B cell (primary cell): ENCODE measurements at places on chromosomes 1 and 21.

- DNase-seq = no peak
Measured at GRCh38 chr1:43533584-43533983, 2.9 kb downstream of the PTPRF start.

DNA sequence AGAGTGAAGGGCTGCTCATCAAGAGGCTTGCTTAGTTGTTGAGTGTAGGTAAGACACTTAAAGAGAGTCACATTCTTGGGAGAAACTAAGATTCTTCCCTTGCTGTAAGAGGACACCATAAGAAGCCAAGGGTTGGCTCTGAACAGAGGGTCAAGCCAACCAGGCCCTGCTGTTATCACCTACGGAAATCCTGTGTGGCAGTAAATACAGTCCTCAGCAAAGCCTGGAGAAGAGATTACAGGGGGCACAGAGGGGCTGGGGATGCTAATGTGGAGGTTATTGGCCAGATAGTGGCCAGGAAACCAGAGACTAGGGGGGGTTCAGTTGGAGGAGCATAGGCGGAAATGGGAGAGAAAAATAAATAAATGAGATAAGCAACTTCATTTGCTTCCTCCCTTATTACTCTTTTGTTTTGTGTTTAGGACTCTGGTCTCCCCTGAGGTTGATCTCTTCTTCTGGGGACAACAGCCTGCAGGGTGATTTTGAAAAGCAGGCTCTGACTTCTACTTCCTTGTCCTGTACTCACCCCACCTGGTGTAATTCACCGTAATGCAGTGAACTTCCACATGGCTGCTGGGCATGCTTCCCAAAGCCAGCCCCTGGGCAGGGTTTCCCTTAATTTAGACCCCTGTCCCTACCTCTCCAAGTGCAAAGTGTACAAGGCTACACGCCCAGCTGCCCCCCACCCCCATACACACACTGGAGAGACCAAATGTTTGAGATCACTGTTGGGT is 40.9 kb downstream of the MTARC1 start:
- no peak for DNase-seq

DNA sequence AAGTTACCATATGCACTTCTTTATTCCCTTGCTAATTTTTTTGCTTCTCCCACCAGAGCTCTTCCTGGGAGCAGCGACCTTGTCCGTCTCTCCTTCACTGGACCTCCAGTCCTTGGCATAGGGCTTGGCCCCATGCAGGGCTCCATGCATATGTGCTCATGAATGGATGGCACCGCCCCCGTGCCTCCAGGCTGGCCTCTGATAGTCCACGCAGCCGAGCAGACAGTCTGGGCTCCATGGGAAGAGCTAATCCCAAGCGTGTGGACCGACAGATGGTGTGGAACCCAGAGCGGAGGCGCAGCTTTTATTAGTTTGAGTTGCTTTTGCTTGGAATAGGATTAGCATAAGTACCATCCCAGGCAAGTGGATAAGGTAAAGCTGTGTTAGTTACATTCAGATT is 41.8 kb downstream of the CDCP2 start:
- DNase-seq = no peak

DNA sequence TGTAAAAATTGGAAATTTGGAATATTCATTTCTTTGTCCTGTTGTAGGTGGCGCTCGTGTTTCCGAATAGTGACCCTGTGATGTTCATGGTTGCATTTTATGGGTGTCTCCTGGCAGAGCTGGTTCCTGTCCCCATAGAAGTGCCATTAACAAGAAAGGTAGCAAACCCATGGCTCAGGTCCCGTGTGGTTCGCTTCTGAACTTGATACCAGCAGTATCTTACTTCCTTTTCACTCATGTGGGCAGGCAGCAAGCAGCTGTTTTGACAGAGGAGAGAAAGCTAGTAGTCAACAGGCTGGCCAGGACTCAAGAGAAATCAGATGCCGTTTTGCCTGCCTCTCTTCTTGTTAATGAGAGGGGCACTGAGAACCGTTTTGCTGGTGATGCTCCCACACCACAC is 72.8 kb downstream of the S100B start:
- DNase-seq = no peak

DNA sequence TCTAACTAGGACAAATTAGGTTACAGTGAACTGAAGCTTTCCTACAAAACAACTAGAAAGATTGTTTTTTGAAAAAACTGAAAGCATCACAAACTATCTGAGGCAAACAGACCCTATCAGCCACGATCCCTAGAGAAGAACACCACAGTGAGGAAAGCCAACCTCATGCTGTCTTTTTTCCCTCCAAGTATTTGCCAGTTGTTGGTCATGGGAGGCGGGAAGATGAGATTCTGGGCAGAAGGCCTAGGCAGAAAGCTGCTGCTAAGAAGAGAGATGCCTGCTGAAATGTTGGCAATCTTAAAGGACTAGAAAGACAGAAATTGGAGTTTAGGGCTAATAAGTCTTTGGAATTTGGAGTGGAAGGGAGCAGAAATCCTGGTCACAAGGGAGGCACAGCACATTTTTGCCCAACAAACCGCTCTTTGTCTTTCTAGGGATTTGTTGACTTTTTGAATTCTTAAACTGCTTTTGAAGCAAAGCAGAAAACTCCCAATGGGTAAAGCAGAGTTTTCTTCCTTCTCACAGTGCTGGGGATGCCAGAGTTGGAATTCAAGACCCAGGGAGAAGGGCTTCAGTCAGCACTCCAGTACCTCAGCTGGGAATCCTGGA is 83.9 kb downstream of the MT1HL1 start:
- no peak for DNase-seq

DNA sequence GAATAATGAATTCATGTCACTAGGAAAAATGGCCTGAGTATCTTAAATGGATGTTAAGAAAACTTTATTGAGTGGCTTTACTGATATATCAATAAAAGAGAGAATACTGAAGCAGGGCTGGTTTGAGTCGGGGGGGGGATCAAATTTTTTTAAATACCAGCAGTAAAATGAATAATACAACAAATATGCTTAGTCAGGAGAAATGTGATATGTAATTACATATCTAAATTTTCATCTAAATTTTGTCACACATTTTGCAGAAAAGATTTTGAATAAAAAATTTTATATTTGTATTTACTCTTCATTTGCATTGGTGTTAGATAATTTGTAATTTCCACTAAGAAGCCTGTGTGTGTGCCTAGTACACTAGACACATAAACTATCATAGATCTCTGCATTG is 2300.2 kb downstream of the MRPL39 start:
- DNase-seq = no peak

DNA sequence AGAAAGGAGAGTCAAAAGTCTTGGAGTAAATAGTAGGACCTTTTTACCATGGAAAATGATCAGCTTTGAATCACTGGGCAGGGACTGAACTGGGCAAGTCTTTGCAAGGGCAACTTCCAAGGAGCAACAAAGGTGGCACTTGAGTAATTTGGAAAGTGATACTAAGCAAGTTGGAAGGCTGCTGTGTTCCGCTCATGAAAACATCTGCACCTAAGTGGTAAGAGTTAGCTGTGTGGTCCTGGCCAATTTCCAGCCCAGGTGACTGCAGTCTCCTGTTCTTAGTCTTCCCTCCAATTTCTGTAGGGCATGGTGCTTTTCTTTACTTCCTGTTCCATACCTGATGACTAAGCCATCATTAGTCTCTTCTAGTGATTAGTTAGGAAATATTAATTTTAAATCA is 35.5 kb upstream of the PRDM2 start:
- DNase-seq = peak; percentile 16

DNA sequence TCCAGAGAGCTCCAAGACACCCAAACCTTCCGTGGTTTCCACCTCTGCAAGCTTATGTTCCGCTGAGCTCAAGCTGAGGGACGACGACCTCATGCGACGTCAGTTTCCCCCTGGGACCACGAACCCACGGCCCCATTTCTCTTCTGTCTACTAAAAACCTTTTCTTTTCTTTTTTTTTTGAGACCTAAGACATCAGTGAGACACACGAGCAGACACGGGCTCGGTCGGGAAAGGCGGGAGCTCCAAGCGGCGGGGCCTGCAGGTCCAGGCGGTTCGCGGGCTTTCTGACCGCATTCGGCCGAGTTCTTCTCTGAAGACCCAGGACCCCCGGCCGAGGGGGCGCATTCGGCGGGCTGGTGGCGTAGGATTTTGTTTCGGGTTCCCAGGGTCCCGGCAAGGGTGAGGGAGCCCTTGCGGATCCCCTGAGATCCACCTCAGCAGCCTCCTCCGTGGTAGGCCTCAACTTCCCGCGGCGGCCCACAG is 402 bp downstream of the C21orf58 start:
- DNase-seq = no peak

- DNase-seq = no peak
Measured at GRCh38 chr1:90339811-90340210, 344.9 kb downstream of the ZNF326 start.

- no peak for DNase-seq
Measured at GRCh38 chr1:113654883-113655282, 104.4 kb downstream of the PHTF1 start.

GRCh38 chr1:154931940-154932487 is 4.5 kb downstream of the PMVK start:
- DNase-seq = no peak

GRCh38 chr1:84436876-84437655 is 38.8 kb downstream of the DNASE2B start:
- DNase-seq = peak; percentile 69

GRCh38 chr21:23613014-23613413 is 1994.3 kb downstream of the MRPL39 start:
- no peak for DNase-seq

DNA sequence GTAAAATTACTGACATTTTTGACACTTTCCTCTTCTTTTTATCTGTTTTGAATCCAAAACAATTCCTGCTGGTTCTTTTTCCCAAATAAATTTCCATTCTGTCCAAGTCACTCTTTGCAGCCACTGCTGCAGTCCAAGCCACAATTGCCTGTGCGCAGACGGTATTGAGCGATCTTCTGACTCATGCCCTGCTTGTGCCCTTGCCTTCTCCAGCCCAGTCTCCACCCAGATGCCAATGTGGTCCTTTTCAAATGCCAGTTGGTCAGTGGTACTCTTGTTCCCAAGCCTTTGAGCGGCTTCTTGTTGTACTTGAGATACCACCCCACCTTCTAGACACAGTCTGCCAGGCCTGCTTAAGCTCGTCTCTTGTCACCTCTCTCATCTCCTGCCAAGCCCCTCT is 78.9 kb downstream of the CAMTA1 start:
- no peak for DNase-seq

GRCh38 chr21:42448686-42449085 is 45.0 kb downstream of the UBASH3A start:
- DNase-seq = no peak

- peak; percentile 92 for DNase-seq
Measured at GRCh38 chr1:207336559-207337467, 15.3 kb downstream of the CD55 start.

GRCh38 chr1:106254748-106255147 is 801.7 kb upstream of the PRMT6 start:
- DNase-seq = no peak

- DNase-seq = no peak
Measured at GRCh38 chr1:234253732-234254131, 119.5 kb upstream of the COA6 start.

DNA sequence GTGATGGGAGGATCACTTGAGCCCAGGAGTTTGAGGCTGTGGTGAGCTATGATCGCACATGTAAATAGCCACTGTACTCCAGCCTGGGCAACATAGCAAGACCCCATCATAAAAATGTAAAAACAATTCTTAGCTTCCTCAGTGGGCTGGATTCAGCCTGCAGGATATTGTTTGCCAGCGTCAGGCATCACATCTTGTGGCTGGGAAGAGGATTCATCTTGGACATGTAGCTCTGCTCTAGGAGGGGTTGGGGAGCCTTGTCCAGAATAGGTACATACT is 19.3 kb upstream of the ST3GAL3 start:
- DNase-seq = no peak

- DNase-seq = no peak
Measured at GRCh38 chr1:28045777-28046176, 42.6 kb downstream of the EYA3 start.

- DNase-seq = peak; percentile 20
Measured at GRCh38 chr1:231931846-231932454, 305.4 kb downstream of the DISC1 start.

- no peak for DNase-seq
Measured at GRCh38 chr1:236465231-236465958, 58.4 kb upstream of the LGALS8 start.

DNA sequence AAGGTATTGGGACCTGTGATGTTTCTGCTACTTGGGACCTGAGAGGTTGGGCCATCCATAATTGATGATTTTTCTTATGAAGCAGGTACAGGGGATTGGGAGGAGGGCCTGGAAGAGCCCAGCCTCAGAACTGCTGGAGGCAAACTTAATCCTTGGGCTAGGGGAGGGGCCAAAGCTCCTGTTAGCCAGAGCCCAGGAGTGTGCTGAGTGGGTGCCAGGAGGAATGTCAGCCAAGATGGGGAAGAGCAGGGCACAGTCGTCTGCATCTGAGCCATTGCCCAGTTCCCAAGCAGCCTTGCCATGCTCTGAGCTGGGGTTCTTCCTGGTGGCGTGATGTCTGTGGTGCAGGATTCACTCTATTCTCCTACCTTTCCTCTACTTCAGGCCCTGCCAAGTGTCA is 5.8 kb downstream of the MAPKAPK2 start:
- DNase-seq = no peak

GRCh38 chr1:153422450-153423068 is 6.2 kb downstream of the S100A7A start:
- DNase-seq = peak; percentile 64

DNA sequence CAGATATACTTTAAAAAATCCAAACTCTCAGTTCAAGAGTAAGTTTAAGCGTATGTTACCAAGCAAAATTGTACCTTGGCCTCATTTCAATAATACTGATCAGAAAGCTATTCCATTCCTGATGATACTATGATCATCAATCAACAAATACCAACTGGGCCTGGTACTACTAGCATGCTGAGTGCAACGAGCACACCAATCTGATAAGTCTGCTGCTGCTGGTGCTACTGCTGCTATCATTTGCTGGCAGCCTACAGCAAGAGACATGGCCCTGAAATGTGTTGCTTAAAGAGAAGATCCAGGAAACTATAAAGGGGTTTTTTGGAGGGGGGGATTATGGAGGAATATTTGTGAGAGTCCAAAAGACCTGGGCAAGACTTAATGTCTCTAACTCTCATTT is 39.7 kb downstream of the NME7 start:
- no peak for DNase-seq

DNA sequence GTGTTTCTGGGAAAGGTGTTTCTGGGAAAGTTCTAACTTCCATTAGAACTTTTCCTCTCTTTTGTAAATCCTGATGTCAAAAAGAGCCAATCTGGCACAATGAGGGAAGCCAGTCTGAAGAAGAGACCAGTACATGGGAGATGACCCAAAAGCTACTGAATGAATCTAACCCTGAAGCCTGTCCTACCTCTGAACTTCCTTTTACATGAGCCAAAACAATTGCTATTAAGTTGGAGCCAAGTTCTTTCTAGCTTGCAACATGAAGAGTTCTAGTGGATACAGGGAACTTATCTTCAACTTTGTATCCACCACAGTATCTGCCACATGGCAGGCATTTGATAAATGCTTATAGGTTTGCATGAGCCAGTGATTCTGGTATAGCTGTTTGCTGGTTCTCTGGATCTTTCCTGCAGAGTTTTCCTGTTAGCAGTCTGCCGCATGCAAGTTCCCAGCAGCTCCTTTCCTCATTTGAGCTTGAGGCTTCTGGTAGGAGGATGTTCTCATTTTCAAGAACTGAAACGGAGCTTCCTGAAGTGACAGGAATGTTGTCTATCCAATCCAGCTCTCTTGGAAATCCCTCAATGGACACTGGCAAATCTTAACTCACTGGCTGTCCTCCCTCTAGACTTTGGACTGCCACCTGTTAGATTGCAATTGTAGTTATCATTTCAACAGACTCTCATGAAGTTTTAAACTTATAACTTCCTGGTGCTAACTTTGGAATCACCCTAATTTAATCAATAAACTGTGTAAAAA is 73.1 kb upstream of the LPGAT1 start:
- DNase-seq = no peak

GRCh38 chr1:51636191-51636590 is 19.3 kb downstream of the OSBPL9 start:
- DNase-seq = no peak
